Choroid plexus epithelial cell (primary cell): ENCODE measurements at places on chromosomes 12 and 14.
A peak's percentile ranks its signal among the peaks of the same experiment; 100 is the strongest.

DNA sequence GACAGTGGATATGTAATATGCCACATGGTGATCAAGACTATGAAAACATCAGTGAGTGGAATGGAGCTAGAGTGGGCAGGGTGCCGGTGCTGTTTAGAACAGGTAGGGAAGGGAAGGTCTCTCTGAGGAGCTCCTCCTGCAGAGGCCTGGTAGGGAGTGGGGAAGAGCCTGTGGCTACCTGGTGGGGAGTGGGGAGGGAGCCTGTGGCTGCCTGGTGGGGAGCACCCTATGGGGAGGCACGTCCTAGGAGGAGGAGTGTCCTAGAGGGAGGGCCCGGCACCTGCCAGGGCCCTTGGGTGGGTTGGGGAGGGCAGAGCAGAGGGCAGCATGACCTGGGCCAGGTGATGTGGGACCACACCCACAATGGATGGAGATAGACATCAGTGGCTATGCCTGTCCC is 122.6 kb downstream of the ADGRD1 start:
- DNase-seq = no peak

DNA sequence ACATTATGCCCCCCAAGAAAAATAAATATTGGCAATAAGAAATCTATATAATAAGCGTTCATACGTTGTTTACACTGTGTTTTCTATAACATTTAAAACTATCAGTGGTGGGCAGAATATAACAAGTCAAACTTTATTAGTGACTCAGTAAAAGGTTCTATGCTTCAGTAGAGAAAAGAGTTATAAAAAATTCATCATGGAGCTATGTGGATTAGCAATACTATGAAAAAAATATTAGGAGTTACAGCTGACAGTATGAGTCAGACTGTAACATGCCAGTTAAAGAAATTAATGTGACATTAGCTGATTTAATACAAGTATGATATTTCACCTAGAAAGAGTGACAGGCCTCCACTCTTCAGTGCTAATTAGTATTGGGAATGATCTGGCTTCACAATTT is 125.1 kb upstream of the GARIN6 start:
- DNase-seq = no peak

DNA sequence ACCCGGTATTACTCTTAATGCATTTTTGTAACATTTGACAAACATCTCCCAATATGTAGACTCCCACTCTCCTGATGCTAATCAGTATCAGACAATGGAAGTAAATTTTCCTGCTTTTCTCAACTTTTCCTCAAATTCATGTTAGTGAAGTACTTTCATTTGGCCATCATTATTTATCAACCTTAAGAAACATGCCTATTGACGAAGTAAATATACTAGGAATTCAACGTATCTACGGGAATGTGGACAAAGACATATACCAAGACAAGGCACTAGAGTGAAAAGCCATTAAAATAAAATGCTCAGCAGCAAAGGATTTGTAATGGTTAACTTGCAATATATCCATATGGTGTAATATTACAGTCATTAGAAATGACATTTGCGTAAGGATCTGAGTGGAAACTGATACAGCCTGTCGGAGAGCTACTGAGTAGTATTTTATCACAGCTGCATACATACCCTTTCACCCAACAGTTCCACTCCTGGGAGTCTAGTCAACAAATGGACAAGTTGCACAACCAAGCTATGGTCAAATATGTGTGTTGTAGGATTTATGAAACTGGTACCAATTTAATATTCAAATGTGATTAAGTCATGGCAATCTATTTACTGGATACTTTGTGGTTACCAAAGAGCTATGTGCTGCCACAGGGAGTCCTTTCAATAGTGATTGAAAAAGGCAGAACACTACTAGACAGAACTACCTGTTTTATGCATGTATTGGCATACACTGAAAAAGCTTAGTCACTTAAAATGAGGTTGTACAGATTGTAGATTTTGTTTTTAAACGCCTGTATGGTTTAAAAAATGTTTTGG is 26.5 kb downstream of the NUDT4 start:
- DNase-seq = peak; percentile 78

GRCh38 chr12:44833561-44833960 is 42.6 kb downstream of the NELL2 start:
- DNase-seq = no peak

GRCh38 chr14:81342850-81343580 is 57.1 kb downstream of the STON2 start:
- no peak for DNase-seq

- DNase-seq = no peak
Measured at GRCh38 chr12:122651520-122652224, 51.5 kb downstream of the HCAR2 start.

GRCh38 chr12:122841544-122842321 is 6.5 kb downstream of the HIP1R start:
- DNase-seq = no peak

DNA sequence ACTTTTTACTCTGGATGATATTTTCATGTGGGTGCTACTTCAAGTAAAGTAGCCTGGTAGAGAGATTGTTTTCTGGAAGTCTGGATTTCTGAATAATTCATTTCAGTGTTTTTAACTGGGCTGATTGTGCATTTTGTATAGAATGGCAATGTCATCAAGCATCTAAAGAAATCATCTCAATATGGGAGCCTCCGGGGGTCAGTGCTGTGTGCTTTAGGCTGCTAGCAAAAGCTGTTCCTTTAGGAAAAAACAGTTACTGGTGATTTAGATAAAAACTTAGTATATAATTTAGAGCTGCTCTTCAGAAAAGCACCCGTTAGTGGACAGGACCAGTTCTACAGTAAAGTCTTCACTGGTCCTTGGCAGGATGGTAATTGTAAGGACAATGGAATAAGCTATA is 5.1 kb downstream of the UBE3B start:
- no peak for DNase-seq

GRCh38 chr12:117331691-117332090 is 29.7 kb downstream of the NOS1 start:
- no peak for DNase-seq

DNA sequence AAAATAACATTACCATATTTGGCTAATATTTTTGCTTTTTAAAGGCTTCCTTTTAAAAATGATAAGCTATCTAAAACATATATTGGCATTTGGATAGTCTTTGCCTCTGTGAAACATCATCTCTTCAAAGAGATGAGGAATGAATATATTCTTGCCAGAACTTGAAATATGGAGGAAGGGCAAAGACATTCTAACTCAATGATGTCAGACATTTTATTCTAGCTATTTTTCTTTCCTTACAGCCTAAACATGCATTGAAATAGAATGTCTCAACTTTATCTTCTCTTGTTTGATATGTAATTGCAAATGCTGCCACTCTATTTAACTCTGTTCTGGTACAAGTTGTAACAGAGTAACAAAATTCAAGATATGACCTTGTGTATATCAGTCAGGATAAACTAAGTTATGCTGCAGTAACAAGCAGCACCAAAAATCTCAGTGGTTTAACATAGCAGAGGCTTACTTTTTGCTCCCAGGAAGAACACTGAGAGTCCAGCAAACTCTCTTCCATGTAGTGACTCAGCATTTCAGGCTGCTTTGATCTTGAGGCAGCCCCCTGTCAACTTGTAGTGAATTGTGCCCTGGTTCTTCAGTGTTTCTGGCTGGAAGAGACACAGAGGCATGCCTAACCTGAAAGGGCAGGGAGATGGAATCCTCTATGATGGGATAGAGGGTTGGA is 11.0 kb downstream of the IRAK3 start:
- peak; percentile 37 for DNase-seq
